ENCODE measurements at places on chromosomes 16 and 17. TPM values are rescaled to one million over a fixed set of nuclear protein-coding genes. Genes with fewer than 3 reads are reported as not detected.

Gene SLC6A2
- 1.7 TPM for polyA plus RNA-seq

Gene KRTAP1-5
- polyA plus RNA-seq, result not detected

DNA sequence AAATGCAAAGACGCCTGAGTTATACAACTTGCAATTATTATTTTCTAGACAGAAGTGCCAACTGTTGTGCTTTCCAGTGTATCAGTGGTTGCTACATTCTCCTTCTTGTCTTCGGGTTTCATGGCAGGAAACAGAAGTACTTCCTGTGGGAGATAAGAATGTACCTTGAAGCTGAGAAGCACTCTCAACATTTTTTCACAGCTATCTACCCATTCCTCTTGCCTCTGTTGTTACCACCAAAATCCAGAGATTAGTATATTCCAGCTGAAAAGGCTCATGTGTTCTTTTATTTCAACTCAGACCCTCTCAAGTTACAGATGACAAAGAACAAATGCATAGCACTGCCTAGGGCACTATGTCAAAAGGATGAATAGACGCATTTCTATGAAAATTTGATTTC is 4.8 kb upstream of the ADAT1 start:
- no peak for DNase-seq

GRCh38 chr16:62963846-62964245 is 927.6 kb upstream of the CDH8 start:
- DNase-seq, result no peak

DNA sequence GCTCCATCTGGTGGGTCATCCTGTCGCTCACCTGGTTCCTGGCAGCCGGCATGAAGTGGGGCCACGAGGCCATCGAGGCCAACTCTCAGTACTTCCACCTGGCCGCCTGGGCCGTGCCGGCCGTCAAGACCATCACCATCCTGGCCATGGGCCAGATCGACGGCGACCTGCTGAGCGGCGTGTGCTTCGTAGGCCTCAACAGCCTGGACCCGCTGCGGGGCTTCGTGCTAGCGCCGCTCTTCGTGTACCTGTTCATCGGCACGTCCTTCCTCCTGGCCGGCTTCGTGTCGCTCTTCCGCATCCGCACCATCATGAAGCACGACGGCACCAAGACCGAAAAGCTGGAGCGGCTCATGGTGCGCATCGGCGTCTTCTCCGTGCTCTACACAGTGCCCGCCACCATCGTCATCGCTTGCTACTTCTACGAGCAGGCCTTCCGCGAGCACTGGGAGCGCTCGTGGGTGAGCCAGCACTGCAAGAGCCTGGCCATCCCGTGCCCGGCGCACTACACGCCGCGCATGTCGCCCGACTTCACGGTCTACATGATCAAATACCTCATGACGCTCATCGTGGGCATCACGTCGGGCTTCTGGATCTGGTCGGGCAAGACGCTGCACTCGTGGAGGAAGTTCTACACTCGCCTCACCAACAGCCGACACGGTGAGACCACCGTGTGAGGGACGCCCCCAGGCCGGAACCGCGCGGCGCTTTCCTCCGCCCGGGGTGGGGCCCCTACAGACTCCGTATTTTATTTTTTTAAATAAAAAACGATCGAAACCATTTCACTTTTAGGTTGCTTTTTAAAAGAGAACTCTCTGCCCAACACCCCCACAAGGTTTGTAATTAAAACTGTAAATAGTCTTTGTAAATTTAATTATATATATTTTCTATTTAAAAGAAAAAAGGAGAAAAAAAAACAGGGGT is 1.7 kb downstream of the FZD2 start:
- no peak for DNase-seq
